ENCODE measurements at places on chromosomes 1 and 21.

GRCh38 chr21:27448960-27449359, 482.1 kb upstream of the ADAMTS5 start:
- no peak for DNase-seq

DNA sequence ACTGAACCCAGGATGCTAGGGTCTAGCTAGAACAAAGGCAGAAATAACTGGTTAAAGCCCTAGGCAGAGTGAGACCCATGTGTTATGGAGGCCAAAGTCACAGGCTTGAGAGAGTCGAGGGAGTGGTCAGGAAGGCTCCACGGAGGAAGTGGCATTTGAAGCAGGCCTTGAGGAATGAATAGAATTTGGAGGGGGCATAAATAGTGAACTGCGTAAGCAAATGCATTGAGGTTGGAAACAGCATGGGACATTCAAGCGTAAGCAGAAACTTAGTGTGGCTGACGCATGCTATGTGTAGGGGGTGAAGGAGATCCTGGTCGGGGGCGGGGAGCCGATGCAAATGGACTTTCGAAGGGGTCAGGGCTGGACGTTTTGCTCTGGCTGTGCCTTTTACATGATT, 11.5 kb downstream of the AZIN2 start:
- no peak for DNase-seq

DNA sequence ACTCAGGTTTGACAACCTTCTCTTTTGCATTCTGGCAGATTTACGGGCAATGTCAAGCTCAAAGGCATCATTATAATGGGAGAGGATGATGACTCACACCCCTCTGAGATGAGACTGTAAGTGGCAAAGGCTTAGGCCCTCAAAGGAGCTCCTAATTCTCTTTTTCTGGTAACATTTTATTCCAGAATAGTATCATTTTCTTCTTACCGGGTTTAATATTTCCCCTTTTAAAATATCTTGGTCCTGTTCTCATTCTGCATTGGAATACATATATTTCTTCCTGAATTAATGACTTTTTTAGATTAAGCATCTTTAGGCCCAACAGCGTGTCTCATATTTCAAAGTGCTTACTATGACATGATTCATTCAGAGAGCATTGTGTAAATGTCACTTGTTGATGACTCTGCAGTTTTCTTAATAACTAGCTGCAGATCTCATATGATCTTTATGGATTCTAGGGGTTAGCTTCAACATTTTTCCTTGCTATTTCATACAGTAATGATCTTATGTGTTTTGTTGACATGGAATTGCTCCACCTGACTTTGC, 1.7 kb downstream of the PITHD1 start:
- no peak for DNase-seq

GRCh38 chr1:218330043-218330623, 15.0 kb upstream of the TGFB2 start:
- DNase-seq: no peak

DNA sequence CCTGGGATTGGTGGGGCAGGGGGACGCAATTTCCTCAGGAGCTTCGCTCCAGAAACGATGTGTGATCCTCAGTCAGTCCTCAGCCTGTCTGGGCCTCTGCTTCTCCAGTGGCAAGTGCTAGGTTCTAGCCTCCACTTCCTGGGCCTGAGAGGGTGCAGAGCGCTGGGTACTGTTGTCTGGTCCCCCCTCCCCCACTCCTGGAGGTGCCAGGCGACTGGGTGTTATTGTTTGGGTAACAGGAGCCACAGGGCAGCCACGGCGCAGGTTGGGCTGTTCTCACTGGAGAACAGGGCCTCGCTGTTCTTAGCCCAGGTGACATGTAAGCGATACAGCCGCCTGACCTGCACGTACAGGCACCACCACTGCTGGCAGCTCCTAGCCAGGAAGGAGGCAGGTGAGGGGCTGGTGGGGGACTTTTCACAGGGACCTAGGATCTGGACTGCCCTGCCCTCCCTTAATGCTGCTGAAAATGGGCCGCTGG, 2.1 kb downstream of the RPS6KA1 start:
- DNase-seq: no peak

DNA sequence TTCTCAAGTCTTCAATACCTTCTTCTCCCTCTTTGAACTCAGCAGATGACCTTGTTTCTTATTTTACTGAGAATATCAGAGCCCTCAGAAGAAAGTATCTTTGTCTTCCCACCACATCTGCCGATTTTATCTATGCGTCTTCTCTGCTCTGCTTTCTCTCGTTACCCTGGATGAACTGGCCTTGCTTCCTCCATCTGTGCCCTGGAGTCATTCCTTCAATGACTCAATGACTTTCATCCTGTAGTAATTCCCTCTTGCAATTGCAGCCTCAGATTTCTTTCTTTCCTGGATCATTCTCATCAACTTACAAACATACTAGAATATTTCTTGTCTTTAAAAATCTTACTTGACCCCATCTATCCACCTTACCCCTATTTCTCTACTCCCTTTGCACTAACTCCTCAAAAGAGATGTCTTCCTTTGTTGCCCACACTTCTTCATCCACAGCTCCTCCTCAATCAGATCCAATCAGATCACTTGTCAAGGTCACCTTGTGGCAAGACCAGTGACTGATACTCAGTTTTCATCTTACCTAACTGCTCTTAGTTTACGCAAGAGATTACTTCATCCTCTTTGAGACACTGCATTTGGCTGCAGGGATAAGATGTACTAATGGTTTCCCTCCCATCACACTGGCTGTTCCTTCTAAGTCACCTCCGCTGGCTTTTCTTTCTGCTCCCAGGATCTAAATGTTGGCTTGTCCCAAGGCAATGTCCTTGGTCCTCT, 8.2 kb upstream of the TGFBR3 start:
- DNase-seq: no peak

- DNase-seq: no peak
Measured at GRCh38 chr1:116558571-116558970, 12.3 kb downstream of the CD58 start.

- DNase-seq: no peak
Measured at GRCh38 chr1:204108312-204109141, 35.6 kb downstream of the SOX13 start.

- no peak for DNase-seq
Measured at GRCh38 chr1:183275322-183275721, 89.3 kb downstream of the LAMC2 start.

DNA sequence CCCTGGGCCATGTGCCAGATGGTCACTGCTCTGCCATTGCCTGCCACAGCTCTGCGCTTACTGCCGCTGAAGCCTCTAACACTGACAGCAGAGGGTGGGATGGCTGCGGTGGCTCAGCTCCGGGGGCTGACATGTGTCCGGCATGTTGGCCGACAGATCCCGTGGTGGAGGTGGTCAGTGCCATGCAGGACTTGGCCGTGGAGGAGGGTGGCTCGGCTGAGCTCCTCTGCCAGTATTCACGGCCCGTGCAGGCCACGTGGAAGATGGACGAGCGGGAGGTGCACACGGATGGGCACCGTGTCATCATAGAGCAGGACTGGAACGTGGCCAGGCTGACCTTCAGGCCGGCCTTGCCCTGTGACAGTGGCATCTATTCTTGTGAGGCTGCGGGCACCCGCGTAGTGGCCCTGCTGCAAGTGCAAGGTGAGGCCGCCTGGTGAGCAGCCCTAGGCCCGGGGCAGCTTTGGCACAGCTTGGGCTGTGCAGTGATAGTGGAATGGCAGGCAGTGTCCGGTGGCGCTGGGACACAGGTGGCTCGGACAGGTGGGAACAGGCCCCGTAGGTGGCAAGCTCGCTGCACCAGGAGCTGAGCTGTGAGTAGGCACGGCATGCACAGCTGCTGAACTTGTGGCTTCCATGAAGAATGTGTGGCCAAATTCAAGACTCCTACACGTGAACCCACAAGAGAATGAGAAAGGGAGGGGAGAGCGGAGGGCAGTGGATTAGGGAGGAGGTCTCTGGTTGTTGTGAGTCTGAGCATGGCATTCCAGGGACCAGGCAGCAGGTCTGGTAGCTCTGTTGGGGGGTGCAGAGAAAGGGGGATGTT, 91.8 kb downstream of the TRIM11 start:
- no peak for DNase-seq

GRCh38 chr1:5962265-5963105, 29.7 kb downstream of the NPHP4 start:
- no peak for DNase-seq

GRCh38 chr21:36255663-36256062, 64.3 kb upstream of the MORC3 start:
- no peak for DNase-seq

- no peak for DNase-seq
Measured at GRCh38 chr1:6508154-6508815, 16.8 kb upstream of the PLEKHG5 start.

- DNase-seq: no peak
Measured at GRCh38 chr1:90262791-90263190, 267.9 kb downstream of the ZNF326 start.

DNA sequence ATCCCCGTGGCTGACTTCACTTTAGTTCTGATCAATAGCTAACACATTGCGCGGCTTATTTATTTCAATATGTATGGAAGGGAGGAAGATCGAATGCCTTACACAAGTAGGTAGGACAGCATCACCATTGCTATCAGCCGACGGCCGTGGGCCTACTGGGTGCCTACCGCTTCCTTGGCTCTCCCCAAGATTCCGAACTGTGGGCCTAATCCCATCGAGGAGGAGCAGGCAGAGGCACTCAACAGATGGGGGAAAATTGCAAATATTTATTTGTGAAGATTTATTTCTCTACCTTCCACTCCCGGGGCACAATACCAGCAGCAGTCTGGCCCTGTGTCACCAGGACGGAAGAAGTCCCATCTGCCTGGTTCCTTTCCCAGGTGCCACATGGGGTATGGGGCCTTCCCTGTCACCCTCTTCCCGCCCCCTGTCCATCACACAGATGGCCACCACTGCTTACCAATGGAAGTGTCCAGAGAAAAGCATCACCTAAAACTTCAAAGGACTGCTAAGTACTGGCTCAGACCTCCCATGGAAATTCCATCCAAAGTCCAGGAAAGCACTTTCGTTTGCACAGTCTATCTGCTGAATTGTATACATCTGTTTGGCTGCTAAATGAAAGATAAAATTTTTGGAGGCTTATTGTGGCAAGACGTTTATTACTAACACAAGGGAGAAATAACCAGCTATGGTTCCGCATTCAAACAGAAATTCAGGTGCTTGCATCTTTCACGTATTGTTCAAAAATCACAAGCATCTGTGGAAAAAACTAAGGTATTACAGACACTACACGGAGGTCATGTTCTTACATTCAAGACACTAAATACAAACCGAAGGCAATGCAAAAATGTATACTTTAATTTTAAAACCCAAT, 11.8 kb downstream of the AGT start:
- no peak for DNase-seq

GRCh38 chr1:20685099-20685662, 24.0 kb upstream of the DDOST start:
- no peak for DNase-seq

GRCh38 chr1:26156285-26157038, 2.4 kb upstream of the FAM110D start:
- no peak for DNase-seq

DNA sequence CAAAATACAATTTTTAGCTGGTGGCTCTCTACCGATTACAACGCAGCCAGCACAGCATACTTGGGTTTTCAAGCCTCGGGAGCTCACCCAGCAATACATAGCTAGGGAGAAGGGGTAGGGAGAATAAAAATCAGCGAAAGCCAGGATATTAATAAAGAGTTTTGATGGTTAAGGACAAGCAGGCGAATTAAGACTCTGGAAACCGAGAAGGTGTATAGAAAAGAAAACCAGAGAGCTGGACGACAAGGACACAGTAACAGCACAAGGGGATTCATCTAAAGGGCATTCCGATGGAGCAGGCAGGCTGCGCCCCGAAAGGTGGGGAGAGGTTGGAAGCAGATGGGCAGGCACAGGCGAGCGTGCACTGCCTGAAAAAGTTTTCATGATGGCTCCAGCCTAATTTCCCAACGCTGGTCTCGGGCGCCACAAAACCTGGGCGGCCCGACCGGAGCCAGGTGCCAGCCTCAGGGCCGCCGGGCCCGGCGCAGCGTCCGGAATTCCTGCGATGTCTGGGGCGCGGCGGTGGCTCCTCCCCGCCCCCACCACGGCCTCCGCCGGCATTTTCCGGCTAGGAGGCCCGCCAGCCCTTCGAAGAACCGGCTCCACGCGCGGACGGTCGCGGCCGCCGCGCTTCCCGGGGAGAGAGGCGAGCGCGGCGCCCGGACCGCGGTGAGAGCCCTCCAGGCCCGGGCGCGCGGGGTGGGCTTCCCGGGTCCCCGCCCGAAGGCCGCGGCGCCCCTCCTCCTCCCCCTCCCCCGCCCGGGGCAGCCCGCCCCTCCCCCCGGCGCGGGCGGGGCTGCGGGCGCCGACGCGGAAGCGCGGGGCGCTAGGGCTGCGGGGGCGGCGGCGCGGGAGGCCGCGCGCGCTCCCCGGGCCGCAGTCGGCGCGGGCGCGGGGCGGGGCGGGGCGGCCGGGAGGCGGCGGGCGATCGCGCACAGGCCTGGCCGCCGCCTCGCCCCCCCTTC, 774 bp upstream of the DYRK1A start:
- peak; percentile 38 for DNase-seq

DNA sequence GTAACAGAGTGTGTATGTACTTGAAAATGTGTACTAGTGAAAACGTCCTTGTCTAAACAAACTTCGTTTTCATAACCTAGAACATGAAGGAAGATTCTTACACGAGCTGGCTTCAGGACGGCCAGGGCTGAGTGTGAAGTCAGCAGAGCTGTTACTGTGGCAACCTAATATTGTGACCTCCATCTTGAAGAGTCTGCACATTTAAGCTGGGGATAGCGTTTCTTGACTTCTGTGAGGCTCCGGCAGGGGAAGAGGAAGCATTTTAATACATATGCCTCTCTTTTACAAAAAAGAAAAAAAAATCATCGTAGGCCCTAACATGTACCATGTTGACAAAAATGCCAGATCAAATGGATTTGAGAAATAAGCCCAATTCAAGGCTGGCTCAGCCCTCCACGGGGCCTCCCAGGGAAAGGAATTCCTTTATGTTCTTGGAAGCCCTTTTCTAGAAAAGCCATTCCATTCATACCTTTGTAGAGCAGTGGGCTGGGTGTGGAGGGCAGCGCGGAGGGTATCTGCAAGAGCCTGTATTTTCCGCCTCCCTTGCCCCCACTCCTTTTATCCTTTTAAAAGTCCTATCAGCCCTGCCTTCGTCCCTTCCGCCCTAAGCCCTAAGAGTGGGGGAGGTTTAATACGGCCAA, 51.1 kb downstream of the SIM2 start:
- DNase-seq: no peak

- DNase-seq: no peak
Measured at GRCh38 chr1:226046240-226046639, 16.3 kb upstream of the H3-3A start.

- no peak for DNase-seq
Measured at GRCh38 chr1:113168946-113169345, 95.9 kb downstream of the LRIG2 start.

- no peak for DNase-seq
Measured at GRCh38 chr21:42500736-42501135, 4.7 kb upstream of the RSPH1 start.

GRCh38 chr1:47367651-47368050, 34.1 kb downstream of the CMPK1 start:
- no peak for DNase-seq

- no peak for DNase-seq
Measured at GRCh38 chr1:118007391-118007790, 77.9 kb downstream of the WDR3 start.

- DNase-seq: no peak
Measured at GRCh38 chr1:204830747-204831146, 39.9 kb upstream of the NFASC start.
